Activated T-helper 1 cell treated with anti-CD3 and anti-CD28 coated beads, Interleukin-12 subunit alpha, Interleukin-12 subunit beta, Interleukin-2, Interleukin-4 antibody, amounts not matched to agents 30 ng/mL and 10 ng/mL and 1 ng/mL, durations not matched to agents 14 hours and 24 hours and 36 hours (primary cell): ENCODE measurements at places on chromosomes 2 and 18.

- peak overlapping the region; percentile 60 for H3K4me3 ChIP-seq
- peaks cover 4% of the 10 kb centered on the region for H3K36me3 ChIP-seq
- peaks cover 6% of the 10 kb centered on the region for H3K27me3 ChIP-seq
- peaks cover 83% of the 10 kb centered on the region for H3K4me1 ChIP-seq
- peak; percentile 11 for DNase-seq
These were observed 68.1 kb downstream of the FMNL2 start for GRCh38 chr2:152402780-152403759.

DNA sequence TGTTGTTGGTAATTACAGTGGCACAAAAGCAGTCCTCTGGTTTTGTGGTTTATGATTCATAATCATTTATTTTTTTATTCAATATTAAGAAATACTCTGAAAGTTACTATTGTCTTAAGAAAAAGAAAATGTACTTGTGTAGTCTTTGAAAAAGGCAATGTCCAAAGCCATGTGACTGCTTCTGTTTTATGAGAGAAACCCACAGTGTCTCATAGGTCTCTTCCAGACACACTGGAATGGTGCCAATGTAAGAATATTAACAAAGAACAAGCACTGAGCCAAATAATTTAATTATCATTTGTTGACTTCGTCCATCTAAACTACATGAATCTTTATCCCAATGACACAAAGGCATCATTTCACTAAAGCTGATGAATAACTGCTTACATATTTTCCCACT lies 62.5 kb downstream of the RPRM start:
- H3K4me3 ChIP-seq: no peak overlapping the region
- no peak overlapping the region for H3K27ac ChIP-seq
- no peaks in the 10 kb centered on the region for H3K36me3 ChIP-seq
- no peaks in the 10 kb centered on the region for H3K27me3 ChIP-seq
- H3K4me1 ChIP-seq: no peaks in the 10 kb centered on the region

GRCh38 chr18:40917056-40917455 lies 1038.0 kb upstream of the PIK3C3 start:
- H3K4me1 ChIP-seq: no peaks in the 10 kb centered on the region
- H3K36me3 ChIP-seq: no peaks in the 10 kb centered on the region
- no peak for DNase-seq
- no peaks in the 10 kb centered on the region for H3K27me3 ChIP-seq
- H3K27ac ChIP-seq: no peak overlapping the region

DNA sequence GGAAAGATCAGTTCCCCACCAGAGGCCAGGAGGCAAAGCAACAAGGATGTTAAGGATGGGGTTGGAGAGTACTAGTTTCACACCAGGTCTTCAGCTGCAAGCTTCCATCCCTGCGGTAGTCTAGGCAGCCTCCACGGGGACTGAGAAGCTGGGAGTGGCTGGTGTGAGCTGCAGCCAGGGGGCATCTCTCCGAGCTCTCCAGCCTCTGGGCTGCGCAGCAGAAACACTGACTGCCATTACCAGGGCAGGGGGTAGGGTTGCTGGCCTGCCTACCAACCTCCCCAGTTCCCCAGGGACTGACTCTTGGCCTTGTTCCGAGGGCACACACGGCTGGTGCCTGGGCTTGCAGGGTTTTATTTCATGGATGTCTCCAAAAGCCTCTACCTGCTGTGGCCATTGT lies 15.9 kb downstream of the GATA6 start:
- peaks cover 6% of the 10 kb centered on the region for H3K27me3 ChIP-seq
- no peaks in the 10 kb centered on the region for H3K4me1 ChIP-seq
- H3K27ac ChIP-seq: no peak overlapping the region
- no peak overlapping the region for H3K4me3 ChIP-seq

DNA sequence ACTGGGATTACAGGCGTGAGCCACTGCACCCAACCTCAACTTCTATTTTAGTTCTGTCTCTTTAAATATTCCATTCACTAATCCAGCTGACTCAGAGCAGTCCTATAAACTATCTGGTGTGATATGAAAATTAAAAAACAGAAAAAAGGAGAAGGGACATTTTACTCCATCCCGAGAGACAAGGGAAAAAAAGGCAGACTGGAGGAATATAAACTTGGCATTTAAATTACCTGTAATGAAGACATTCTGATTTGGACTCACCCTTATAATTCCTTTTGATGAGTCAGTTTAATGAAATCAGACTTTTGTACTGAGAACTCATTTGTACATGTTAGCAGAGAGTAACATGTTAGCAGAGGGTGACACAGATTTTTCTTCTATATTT lies 74.8 kb upstream of the RIOK3 start:
- peaks cover 11% of the 10 kb centered on the region for H3K4me1 ChIP-seq
- DNase-seq: no peak
- peak overlapping the region; percentile 72 for H3K27ac ChIP-seq
- H3K4me3 ChIP-seq: no peak overlapping the region
- no peaks in the 10 kb centered on the region for H3K36me3 ChIP-seq
- H3K27me3 ChIP-seq: peaks cover 7% of the 10 kb centered on the region

DNA sequence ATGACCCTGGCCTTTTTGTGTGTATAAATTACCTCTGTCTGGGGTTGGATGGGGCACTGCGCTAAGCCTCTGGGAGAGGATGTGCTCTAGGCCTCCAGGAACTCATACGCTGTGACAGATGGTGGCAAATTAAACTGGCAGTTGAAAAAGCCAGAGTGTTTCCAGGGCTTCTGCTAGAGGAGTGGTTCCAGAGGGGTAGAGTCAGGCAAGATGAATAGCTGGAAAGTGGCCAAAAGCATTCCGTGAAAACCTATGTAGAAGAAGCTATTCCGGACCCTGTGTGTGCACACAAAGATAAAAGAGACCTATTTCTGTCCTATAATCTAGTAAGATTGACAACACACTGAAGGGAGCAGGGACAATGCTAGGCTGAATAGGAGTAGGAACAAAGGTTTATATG lies 84.8 kb downstream of the ACTR3 start:
- no peaks in the 10 kb centered on the region for H3K27me3 ChIP-seq
- DNase-seq: no peak

DNA sequence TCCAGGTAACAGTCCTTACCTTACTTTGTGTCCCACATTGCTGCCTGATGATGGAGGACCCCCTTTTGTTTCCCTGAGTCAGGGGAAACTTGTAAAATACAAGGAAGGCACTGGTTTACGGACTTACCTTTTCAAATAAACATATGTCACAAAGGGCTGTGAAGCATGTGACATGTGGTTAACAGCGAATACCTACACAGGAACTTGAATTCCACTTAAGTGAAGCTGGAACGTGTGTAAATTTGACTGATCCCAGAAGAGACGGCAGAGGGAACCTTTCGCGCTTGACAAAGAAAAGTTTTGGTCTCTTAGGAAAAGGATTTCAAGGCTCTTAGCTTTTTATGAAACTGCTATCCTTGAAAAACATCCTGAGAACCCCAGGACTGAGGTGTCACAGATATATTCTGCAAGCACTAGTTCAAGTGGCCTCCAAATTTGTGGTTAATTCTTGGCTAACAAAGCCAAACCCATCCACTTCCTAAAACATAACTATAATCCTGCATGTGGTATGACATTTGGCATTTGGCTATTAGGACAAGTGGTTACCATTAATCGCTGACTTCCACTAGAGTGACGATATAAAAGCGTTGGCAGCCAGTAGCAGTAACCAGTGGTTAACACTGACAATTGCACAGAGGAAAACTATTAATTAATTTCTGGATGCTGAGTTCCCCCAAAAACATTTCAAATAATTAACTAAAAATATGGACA lies 55.6 kb downstream of the ITGB6 start:
- no peak for DNase-seq
- no peak overlapping the region for H3K27ac ChIP-seq
- H3K4me1 ChIP-seq: no peaks in the 10 kb centered on the region
- peaks cover 19% of the 10 kb centered on the region for H3K27me3 ChIP-seq
